ENCODE measurements at places on chromosomes 2 and 18. TPM values are rescaled to one million over a fixed set of nuclear protein-coding genes. Genes with fewer than 3 reads are reported as not detected.

Gene HMSD
- total RNA-seq = not detected

- DNase-seq = no peak
- H3K27ac ChIP-seq = no peak overlapping the region
- H3K4me1 ChIP-seq = peaks cover 20% of the 10 kb centered on the region
- no peak overlapping the region for H3K4me3 ChIP-seq
- H3K36me3 ChIP-seq = no peaks in the 10 kb centered on the region
Observed at GRCh38 chr2:207868855-207869596, 99.3 kb upstream of the FZD5 start.

Gene FOXD4L1
- 0.52 TPM for total RNA-seq

Gene ARHGAP25
- total RNA-seq = 6.6 TPM

GRCh38 chr2:221574231-221574570 is 2.1 kb upstream of the EPHA4 start:
- H3K36me3 ChIP-seq = no peaks in the 10 kb centered on the region
- no peak overlapping the region for H3K4me3 ChIP-seq
- H3K27ac ChIP-seq = no peak overlapping the region
- H3K4me1 ChIP-seq = peaks cover 31% of the 10 kb centered on the region
- H3K27me3 ChIP-seq = no peaks in the 10 kb centered on the region

GRCh38 chr2:100141906-100142305 is 484 bp downstream of the AFF3 start:
- no peak for DNase-seq
- H3K4me3 ChIP-seq = no peak overlapping the region
- H3K27ac ChIP-seq = no peak overlapping the region
- H3K27me3 ChIP-seq = no peaks in the 10 kb centered on the region
- no peaks in the 10 kb centered on the region for H3K4me1 ChIP-seq

- peaks cover 5% of the 10 kb centered on the region for H3K4me1 ChIP-seq
- H3K36me3 ChIP-seq = no peaks in the 10 kb centered on the region
- H3K4me3 ChIP-seq = no peak overlapping the region
- no peaks in the 10 kb centered on the region for H3K27me3 ChIP-seq
Observed at GRCh38 chr2:223724861-223725260, 112.5 kb downstream of the AP1S3 start.

GRCh38 chr2:10293603-10294002 is 9.1 kb upstream of the HPCAL1 start:
- DNase-seq = no peak
- H3K4me1 ChIP-seq = no peaks in the 10 kb centered on the region
- no peak overlapping the region for H3K4me3 ChIP-seq
- H3K36me3 ChIP-seq = no peaks in the 10 kb centered on the region
- no peaks in the 10 kb centered on the region for H3K27me3 ChIP-seq
- no peak overlapping the region for H3K27ac ChIP-seq

Gene CGREF1
- 1.0 TPM for total RNA-seq

GRCh38 chr2:47236503-47237215 is 81.6 kb upstream of the STPG4 start:
- no peaks in the 10 kb centered on the region for H3K36me3 ChIP-seq
- no peak for DNase-seq
- no peaks in the 10 kb centered on the region for H3K4me1 ChIP-seq
- H3K27me3 ChIP-seq = no peaks in the 10 kb centered on the region
- H3K27ac ChIP-seq = no peak overlapping the region

Gene NTSR2
- not detected for total RNA-seq

GRCh38 chr2:4091869-4092268 is 388.5 kb downstream of the DCDC2C start:
- H3K4me3 ChIP-seq = no peak overlapping the region
- no peaks in the 10 kb centered on the region for H3K36me3 ChIP-seq
- H3K27ac ChIP-seq = no peak overlapping the region
- DNase-seq = no peak

GRCh38 chr18:44679914-44680272 is 795 bp upstream of the SETBP1 start:
- peaks cover 52% of the 10 kb centered on the region for H3K4me1 ChIP-seq
- no peaks in the 10 kb centered on the region for H3K36me3 ChIP-seq
- peak; percentile 70 for DNase-seq
- no peak overlapping the region for H3K4me3 ChIP-seq
- H3K27ac ChIP-seq = peak overlapping the region; percentile 97

Gene TTC39C
- total RNA-seq = 20.1 TPM
